ENCODE measurements at places on chromosomes 2 and 18. TPM values are rescaled to one million over a fixed set of nuclear protein-coding genes. Genes with fewer than 3 reads are reported as not detected.

The SAG gene
- total RNA-seq: not detected

The AQP12A gene
- total RNA-seq: not detected

The LINC00305 gene
- total RNA-seq: not detected

The FSIP2 gene
- 0.27 TPM for total RNA-seq

The CFAP210 gene
- total RNA-seq: not detected

The TSPYL6 gene
- total RNA-seq: not detected

All from thoracic aorta endothelial cell (primary cell).